Stimulated activated naive CD4-positive, alpha-beta T cell (primary cell): ENCODE measurements at places on chromosomes 6 and 20.

GRCh38 chr6:28910901-28911690 is 12.7 kb downstream of the TRIM27 start:
- no peak for DNase-seq

GRCh38 chr6:168890981-168891365 is 362.7 kb downstream of the THBS2 start:
- no peak for DNase-seq

DNA sequence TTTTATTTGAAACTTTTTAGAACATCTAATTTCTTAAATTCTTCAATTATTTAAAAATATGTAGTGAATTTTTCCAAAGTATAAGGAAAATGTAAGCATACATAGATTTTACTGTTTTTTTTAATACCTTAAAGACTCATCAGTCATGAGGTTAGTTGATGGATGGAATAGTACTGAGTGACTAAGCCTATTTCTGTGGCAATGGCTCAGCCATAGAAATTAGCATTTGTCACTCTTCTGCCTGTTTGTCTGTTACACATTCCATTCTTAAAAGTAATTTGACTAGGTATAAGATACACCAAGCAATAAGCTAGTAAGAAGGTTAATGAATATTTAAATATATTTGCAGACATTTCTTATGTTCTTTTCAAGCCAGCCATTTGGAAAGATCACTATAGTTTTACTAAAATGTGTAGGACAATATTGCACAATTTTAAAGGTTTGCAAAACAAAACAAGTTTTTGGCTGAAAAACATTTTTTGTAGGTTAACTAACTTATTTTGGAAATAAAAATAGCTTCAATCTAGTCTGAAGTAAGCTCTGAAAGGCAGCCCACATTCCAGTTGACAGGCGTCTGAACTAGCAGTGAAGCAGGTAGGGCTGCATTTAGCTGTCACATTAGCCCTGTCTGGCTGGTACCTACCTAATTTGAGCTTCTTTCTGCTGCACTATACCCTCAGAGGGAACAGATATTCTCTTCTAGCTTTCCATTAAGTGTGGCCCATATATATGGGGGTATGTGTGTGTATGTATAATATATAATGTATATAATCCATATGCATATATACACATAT is 385.7 kb downstream of the GRIK2 start:
- DNase-seq, result no peak

- no peak for DNase-seq
Measured at GRCh38 chr6:159249752-159250151, 80.6 kb downstream of the FNDC1 start.
